ENCODE measurements at places on chromosomes 2 and 18. TPM values are rescaled to one million over a fixed set of nuclear protein-coding genes. Genes with fewer than 3 reads are reported as not detected.
A peak's percentile ranks its signal among the peaks of the same experiment; 100 is the strongest.

GRCh38 chr2:201854221-201854801 lies 48.0 kb downstream of the CDK15 start:
- DNase-seq: no peak

- no peak for DNase-seq
Measured at GRCh38 chr18:46068763-46069162, 3.3 kb downstream of the PSTPIP2 start.

DNA sequence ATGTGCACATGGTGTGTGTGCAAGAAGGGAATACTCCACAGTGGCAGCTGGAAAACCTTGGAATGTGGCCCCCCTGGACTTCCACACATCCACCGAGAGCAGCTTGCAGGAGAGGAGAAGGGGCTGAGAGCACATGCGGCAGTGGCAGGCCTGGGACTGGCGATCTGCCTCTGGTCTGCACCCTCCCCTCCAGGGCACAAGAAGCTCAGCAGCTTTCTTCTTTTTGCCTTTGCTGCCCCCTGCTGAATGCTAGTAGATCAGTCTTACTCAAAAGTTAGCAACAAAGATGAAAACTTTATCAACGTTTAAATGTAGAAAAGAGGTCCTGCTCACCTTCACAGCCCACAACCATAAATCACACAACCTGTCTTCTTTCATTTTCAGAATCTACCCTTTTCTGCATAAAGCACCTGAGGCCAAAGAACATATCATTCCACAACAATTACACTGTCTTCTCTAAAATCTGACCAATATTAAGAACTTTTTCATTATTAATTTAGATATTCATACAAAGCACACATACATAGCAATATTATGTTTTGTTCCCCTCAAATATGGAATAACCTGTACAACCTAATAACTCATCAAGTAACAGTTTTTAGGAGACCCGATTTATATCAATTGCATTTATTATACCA lies 34.6 kb downstream of the TGFBRAP1 start:
- DNase-seq: peak; percentile 85

- DNase-seq: no peak
Measured at GRCh38 chr2:101823347-101823791, 125.9 kb downstream of the MAP4K4 start.

DNA sequence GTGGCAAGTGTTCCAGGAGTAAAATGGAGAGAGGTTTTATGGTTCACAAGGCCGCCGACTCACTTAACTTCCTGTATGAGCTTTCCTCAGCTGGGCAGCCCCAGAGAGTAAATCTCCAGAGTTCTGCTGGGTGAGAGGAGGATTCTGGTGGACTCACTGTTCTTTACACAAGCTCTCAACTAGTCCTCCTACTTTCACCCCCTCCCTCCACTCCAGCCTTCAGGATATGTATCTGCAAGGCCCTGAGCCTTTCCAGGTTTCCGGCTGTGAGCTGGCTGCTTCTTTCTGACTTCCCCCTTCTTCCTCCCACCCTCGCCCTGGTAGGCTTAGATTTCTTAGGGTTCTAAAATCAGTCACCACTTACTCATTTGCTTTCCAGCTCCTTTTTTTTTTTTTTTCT lies 34.0 kb downstream of the EML6 start:
- DNase-seq: no peak

DNA sequence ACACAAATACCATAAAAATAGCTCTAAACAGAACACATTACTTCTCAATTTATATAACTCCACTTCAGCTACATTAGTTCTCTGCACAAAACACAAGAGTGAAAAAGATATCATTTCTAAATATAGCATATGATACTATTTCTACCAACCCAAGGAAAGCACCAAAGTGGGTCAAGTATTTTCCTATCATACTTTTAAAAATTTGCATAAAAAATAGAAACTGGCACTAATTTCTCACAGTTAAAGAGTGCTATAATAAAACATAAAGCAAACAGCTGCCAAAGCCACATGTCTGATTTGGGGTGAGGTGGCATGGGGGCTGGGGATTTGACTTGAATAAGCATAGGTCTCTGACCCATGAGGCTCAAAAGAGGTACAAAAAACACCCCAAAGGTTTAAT lies 61.5 kb downstream of the BARD1 start:
- DNase-seq: no peak

GRCh38 chr2:215429424-215429823 lies 6.4 kb downstream of the FN1 start:
- DNase-seq: no peak

DNA sequence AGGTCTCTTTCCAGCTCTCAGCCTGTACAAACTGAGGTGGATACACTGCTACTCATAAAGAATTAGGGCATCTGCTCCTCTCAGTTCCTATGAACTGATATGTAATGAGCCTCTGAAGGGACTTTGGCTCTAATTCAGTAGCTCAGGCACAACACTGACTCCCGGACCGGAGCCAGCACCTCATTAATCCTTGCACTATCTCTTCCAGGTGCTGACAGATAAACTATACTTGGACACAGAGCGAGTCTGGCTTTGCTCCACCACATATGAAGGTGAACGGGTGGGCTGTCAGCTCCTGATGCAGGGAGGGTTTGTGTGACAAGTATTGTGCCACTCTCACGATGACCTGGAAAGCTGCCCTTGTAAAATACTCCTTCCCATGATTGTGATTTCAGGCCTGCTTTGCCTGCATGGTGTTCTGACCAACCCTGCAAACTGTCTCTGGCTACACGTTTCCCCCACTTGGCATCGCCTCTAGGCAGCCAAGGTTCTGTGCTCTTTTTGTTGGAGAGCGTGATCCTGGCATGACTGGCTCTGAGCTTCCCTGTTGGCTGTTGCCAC lies 111.6 kb upstream of the LMAN1 start:
- no peak for DNase-seq

- peak; percentile 35 for DNase-seq
Measured at GRCh38 chr18:69161383-69162028, 239.2 kb upstream of the DOK6 start.

DNA sequence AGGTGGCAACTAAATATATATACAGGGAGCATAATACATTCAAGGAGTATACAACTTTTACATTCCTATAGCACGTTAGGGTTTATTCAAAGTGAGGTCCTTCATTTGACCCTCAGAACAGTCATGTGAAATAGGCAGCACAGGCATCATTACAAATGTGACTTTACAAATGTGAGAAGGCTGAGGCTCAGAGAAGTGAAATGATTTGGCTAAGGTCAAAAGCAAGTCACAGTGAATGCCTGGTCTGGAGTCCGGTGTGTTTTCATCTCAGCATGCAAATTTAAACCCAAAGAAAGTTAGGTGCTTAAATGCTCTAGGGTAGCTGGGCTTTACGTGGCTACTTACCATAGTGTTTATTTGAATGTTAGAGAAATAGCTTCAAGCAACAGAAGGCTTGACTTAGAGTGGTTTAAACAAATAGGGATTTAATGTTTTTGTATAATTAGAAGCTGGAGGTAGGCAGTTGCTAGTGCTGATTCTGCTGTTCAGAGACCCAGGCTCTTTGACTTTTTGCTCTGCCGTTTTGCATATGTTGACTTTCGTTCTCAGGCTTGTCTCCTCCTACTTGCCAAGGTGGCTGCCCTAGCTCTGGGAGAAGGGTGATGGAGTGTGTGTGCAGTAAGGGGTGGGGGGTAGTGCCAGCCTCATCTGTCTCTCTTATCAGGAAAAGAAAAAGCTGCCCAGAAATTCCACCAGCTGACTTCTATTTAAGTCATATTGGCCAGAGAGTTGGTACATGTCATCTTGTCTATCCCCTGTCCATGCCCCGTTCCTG lies 89.2 kb downstream of the PLCL1 start:
- DNase-seq: no peak

GRCh38 chr2:232310696-232311095 lies 67.9 kb upstream of the ALPP start:
- no peak for DNase-seq

- DNase-seq: no peak
Measured at GRCh38 chr2:145595296-145595695, 1075.4 kb upstream of the ZEB2 start.

GRCh38 chr2:215540658-215541057 lies 104.8 kb upstream of the FN1 start:
- DNase-seq: no peak

DNA sequence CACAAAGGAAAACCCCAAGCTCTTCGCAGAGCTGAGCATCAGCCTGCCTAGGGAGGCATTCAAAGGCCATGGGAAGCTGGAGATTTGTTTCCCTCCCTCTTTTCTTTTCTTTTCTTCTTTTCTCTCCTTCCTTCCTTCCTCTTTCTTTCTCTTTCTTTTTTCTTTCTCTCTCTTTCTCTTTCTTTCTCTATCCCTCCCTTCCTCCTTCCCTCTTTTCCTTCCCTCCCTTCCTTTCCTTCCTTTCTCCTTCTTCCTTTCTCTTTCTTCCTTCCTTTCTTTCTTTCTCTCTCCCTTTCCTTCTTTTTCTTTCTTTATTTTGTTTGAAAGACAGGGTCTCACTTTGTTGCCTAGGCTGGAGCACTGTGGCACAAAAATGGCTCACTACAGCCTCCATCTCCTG lies 168.4 kb upstream of the ARL4C start:
- no peak for DNase-seq

GRCh38 chr2:113886479-113887008 lies 3.3 kb upstream of the ACTR3 start:
- no peak for DNase-seq

DNA sequence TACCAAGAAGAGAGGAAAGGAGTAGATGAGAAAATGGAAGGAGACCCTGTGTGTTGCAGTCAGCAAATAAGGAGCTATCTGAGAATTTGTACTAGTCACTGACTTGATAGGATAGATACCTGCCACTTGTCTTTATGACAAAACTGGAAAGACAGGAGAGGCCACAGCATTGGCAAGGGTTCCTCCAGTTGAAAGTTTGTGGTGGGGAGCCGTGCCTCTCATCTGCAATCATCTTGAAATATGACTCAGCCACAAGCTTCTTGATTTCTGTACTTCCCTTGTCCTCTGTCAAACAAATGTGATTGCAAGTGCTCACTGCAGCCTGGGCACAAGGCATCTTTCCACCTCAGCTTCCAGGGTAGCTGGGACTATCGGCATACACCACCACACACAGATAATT lies 99.1 kb downstream of the GREB1L start:
- DNase-seq: no peak

GRCh38 chr2:26710145-26710544 lies 17.6 kb downstream of the KCNK3 start:
- DNase-seq: no peak

DNA sequence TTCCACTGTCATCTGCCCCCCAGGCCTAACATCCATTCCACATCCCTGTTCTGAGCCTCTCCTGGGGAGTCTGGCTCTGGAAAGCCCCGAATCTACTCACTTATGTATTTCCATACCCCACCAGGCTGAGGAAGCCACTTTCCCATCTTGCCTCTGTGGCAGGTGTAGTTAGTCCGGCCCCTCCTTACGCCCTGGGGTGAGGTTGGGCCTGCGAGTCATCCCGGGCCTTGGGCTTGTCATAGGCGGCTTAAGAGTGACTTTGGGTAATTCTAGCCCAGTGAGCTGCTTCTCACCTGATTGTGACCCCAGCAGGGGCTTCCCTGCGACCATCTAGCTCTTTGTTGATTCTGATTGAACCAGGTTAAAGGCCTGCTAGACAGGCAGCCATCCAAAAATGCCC lies 21.1 kb downstream of the PCARE start:
- DNase-seq: no peak

Gene NLRC4
- total RNA-seq: 2.3 TPM

Gene SERPINB2
- not detected for total RNA-seq

Gene GAD1
- 1.1 TPM for total RNA-seq

Gene RAX
- total RNA-seq: not detected
